ENCODE measurements at places on chromosomes 12 and 14.

DNA sequence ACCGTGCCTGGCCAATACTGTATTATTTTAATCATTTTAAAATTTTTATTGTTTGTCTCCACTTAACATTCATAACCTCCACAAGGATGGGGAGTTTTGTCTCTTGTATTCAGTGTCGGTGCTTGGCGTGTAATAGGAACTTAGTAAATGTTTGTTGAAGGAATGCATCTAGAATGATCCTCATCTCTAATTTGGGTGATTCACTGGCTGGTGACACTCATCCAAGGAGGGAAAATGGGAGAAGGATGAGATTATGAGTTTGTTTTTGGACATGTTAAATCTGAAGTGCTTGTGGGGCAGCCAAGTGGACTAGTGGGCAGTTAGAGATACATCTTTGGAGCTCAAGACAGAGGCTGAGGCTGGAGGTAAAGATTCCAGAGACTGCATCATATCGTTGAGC lies 5.1 kb downstream of the KLC1 start:
- DNase-seq, result no peak

GRCh38 chr12:47366579-47366978 lies 286.8 kb upstream of the AMIGO2 start:
- no peak for DNase-seq

DNA sequence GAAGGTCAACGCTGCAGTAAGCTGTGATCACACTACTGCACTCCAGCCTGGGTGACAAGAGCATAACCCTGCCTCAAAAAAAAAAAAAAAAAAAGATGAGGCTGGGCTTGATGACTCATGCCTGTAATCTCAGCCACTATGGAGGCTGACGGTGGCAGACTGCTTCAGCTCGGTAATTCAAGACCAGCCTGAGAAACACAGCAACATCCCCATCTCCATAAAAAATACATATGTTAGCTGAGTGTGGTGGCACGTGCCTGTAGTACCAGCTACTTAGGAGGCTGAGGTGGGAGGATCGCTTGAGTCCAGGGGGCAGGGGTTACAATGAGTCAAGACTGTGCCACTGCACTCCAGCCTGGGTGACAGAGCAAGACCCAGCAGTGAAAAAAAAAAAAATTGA lies 50.4 kb downstream of the GXYLT1 start:
- no peak for DNase-seq

DNA sequence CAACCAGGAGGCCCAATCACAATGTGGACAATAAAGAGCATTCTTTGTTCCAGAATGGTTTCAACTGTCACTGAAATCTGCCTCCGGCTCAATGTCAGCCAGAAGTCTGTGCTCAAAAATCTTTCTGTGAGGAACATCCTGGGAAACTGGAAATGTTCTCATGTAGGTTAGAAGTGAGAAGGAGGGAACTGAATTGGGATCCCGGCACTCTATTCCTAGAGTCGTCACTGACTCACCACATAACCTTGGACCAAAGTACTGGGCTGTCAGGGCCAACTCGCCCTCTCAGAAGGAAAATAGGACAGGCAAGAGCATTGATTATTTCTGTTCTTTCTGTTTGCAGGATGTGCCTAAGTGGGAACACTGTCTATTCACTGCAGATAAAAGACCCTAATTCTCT lies 57.6 kb downstream of the PRKAB1 start:
- DNase-seq, result no peak

- no peak for DNase-seq
Measured at GRCh38 chr12:4044101-4044500, 170.9 kb upstream of the PARP11 start.

GRCh38 chr12:61311413-61311812 lies 948.8 kb upstream of the USP15 start:
- no peak for DNase-seq

DNA sequence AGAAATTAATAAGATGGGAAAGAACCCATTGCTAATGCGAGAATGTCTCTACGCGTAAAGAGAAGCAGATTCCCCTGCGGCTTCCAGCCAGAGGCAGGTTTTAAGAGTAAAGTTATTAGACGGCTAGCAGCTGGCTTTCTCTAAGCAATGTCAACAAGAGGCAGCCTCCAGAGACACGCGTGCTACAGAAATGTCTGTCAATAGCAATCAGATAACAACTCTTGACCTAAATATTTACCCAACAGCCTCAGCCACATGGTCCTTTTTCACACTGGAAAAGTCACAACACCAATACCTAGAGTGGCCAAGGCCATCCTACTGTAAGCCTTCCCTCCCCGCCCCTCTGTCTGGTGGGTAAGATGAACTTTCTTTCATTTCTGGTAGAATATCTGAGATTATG lies 146.0 kb upstream of the SFSWAP start:
- no peak for DNase-seq

DNA sequence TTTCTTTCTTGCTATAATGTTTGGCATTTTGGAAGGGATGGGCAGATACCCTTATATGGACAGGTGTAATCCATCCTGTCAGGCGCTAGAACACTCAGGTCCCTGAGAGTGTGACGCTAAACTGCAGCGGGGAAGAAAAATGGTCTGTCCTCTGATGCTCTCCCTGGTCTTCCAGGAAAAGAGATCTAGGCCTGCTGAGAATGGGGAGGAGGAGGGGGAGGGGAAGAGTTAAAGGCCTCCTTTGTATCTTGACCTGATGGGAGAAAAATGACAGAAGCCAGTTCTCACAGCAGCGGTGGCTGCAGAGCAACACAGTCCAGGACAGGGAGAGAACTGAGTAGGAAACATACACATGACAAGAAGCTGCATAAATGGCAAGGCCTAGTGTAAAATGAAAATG lies 61.1 kb downstream of the RPS6KA5 start:
- DNase-seq, result no peak

- no peak for DNase-seq
Measured at GRCh38 chr12:65204886-65205525, 35.6 kb downstream of the LEMD3 start.

DNA sequence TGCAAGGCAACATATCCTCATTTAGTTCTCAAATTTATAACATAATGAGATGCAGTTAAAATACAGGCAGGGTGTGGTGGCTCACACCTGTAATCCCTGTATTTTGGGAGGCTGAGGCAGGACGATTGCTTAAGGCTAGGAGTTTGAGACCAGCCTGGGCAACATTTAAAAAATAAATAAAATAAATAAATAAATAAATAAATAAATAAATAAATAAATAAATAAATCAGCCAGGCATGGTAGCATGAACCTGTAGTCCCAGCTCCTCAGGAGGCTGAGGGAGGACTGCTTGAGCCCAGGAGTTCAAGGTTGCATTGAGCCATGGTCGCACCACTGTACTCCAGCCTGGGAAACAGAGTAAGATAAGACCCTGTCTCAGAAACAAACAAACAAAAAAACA lies 39.4 kb downstream of the TCHP start:
- DNase-seq, result no peak

DNA sequence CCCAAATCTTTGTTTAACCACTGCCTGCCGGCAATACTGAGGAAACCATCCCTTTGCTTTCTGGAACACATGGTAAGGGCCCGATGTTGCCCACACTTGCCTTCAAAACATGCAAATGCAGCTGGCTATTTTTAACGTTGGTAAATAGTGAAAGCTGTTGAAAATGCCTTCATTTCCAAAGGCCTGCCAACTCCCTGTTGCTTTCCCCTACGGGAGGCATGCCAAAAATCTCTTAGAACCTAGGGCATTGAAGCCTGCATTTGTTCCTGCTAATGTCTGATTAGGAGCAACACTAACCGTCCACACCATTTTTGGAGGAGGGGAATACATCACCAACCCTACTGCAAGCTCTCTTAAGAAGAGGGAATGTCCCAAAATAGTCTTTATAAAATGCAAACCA lies 152.6 kb upstream of the NOS1 start:
- DNase-seq, result no peak

DNA sequence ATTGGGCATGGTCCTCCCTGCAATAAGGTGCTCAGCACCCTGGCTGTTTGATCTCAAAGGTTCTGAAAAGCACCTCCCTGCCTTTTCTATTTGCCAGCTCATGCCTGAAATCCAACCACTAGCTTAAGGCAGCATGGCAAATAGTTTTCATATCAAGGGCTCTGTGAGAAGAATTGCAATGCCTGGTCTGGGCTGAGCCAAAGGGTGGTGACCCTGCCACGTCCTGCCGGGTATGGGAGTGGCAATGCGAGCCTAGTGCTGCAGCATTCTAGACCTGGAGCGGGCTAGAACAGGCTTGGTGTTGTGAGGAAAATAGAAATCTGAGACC lies 2.3 kb upstream of the SCNN1A start:
- no peak for DNase-seq

DNA sequence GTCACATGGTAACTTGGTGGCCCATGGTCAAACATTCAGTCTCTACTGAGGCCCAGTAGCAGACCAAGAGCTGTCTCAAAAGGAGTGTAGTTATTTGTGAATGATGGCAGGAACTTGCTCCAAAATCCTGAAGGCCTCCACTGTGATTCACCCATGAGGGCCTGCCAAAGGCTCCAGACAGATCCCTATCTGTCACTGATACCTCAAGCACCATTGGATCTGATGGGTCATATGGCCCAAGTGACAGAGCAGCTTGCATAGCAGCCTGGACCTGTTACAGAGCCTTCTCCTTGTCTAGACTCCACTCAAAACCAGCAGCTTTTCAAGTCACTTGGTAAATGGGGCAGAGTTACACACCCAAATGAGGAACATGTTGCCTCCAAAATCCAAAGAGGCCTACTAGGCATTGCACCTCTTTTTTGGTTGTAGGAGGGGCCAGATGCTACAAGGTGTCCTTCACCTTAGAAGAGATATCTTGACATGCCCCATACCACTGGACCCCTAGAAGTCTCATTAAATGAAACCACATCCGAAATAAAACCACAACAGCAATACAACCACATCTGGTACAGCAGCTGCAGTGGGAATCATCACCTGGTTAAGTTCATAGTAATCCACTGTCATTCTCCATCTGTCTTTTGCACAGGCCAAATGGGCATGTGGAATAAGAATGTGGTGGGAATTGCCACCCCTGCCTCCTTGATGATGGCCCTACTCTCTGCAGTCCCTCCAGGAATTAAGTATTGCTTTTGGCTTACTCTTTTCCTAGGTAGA lies 150.4 kb upstream of the MAX start:
- DNase-seq, result no peak

GRCh38 chr12:14768823-14769405 lies 34.4 kb downstream of the WBP11 start:
- peak; percentile 77 for DNase-seq

GRCh38 chr12:117522559-117522958 lies 161.1 kb upstream of the NOS1 start:
- DNase-seq, result no peak

- DNase-seq, result no peak
Measured at GRCh38 chr12:29486972-29487371, 10.5 kb downstream of the OVCH1 start.

DNA sequence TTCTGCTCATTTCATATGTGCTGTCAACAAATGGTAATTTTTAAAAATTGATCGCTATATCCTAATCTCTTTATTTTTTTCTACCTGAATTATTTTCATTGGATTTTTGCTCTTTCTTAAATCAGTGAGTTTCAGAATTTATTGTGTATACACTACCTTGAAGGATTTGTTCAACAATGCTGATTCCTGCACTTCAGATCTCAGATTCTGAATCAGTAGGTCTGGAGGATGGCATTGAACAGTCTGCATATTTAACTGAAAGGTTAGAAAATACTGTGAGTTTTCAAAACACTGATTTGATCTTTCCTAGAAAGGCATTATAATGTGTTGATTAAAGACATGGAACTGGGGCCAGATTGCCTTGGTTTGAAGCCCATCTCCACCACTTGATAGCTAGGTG lies 1.6 kb downstream of the G2E3 start:
- DNase-seq, result no peak

DNA sequence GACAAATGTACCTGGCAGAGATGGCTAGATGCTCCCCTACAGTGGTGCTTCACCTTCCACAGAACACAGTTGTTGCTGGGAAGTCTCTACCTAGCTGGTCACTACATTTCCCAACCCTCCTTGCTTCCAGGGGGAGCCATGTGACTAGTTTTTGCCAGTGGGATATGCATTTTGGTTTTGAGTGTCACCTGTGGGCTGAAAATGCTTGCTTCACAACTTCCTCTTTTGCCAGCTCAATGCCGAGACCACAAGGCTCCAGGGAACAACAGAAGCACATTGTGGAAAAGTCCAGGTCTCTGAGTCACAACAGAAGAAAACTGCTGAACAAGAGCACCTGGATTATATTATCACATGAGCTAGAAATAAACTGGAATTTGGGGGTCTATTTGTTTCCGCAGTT lies 48.5 kb upstream of the ARHGAP5 start:
- DNase-seq, result no peak

DNA sequence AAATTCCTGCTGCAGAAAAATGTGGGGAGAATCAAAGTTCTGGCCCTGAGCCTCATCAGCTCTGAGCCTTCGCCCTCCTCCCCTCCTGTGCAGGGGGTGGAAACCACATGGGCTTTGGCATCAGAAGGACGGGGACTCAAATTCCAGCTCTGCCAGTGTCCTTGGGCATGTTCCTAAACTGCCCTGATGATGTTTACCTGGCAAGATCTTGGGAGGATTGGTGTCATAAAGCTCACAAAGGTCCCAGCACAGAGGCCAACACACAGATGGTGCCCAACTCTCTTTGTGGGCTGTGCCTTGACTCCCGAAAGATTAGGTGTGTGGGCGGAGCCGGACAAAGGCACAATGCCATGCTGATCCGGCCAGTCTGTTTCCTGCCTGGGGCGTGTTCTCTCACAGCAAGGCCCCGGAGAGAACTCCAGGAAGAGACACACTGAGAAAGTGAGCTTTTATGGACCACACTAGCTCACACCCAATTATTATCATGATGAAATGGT lies 20.5 kb upstream of the CLMN start:
- DNase-seq, result peak; percentile 53

GRCh38 chr12:127416796-127417195 lies 850.2 kb upstream of the TMEM132C start:
- DNase-seq, result no peak

- no peak for DNase-seq
Measured at GRCh38 chr14:69349091-69349777, 48.9 kb downstream of the ERH start.

- no peak for DNase-seq
Measured at GRCh38 chr12:49260166-49260565, 4.7 kb upstream of the TUBA1C start.

GRCh38 chr14:64244279-64244678 lies 49.9 kb downstream of the ESR2 start:
- no peak for DNase-seq

- DNase-seq, result no peak
Measured at GRCh38 chr12:30286345-30286926, 409.2 kb downstream of the IPO8 start.

GRCh38 chr14:88477513-88478250 lies 77.1 kb downstream of the PTPN21 start:
- DNase-seq, result no peak

DNA sequence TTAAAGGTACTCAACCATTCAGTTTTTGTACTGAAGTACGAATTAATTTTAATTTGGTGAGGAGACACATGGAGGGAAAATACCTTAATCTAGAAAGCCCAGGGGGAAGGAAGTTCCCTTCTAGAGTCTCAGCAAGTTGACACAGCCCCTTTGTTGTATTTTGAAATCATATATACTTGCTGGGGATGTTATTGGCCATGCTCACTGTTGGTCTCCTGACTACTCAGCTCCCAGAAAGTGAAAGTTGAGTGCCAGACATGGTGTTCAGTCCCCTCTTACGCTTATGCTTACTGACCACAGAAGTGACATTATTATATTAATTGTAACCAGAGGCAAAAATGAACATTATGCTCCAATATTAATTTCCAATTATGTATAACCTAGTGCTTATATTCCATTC lies 28.1 kb downstream of the ARF6 start:
- no peak for DNase-seq

- DNase-seq, result no peak
Measured at GRCh38 chr14:20617138-20618003, 24.1 kb downstream of the OR6S1 start.
